HEK293T (cell line): ENCODE measurements at places on chromosomes 3 and 15.

- no peak for DNase-seq
These were observed 903 bp upstream of the ZSCAN2 start for GRCh38 chr15:84599906-84600305.

DNA sequence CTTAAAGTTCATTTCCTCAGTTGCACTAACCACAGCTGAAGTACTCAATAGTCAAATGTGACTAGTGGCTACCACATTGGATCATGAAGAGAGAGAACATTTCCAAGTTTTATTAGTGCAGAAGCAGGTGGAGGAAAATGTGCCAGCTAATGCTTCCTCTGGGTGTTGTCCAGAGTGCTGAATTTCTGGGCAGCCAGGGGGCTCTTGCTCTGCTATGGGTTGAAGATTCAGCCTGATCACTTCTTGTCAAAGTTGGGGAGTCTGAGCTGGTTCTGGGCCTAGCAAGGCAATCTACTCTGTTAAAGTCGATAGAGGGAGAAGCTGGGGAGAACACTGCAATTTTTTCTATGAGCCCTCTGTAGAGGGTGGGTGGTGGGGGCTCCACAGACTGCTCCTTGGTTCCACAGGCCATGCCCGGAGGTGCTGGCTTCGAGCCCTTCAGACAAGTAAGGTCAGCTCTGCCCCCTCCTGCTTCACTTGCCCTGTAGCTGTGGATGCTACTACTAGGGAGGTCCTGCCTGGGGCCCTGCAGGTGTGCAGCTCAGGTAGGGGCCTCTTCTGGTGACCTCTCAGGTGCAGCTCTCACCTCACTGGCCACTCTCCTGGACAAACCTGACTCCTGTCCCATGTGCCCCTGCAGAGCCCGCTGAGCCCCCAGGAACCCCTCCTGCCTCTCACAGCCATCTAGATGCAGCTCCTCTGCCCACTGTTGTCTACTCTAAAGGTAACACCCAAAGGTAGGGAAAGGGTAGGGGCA, 8.2 kb downstream of the ALG3 start:
- DNase-seq = no peak

DNA sequence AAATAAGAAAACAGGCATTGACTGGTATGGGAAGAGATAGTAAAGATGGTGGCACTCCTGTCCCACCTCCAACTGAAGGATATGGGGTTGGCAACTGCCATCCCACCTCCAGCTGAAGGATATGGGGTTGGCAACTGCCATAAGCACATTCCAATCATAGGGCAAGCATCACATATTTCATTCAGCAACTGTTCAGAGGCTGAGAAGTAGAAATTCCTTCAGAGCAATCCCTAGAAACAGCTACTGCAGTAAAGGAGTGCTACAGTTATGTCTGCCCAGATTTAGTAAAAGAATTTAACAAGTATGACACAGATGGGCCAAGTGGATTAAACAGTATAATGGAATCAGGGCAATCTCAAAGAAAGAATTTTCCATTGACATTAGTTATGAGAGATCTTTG, 156.8 kb downstream of the IMPG2 start:
- DNase-seq = no peak

GRCh38 chr3:51681453-51681852, 10.4 kb downstream of the TEX264 start:
- no peak for DNase-seq

- no peak for DNase-seq
These were observed 1.7 kb downstream of the ATR start for GRCh38 chr3:142576792-142577191.

DNA sequence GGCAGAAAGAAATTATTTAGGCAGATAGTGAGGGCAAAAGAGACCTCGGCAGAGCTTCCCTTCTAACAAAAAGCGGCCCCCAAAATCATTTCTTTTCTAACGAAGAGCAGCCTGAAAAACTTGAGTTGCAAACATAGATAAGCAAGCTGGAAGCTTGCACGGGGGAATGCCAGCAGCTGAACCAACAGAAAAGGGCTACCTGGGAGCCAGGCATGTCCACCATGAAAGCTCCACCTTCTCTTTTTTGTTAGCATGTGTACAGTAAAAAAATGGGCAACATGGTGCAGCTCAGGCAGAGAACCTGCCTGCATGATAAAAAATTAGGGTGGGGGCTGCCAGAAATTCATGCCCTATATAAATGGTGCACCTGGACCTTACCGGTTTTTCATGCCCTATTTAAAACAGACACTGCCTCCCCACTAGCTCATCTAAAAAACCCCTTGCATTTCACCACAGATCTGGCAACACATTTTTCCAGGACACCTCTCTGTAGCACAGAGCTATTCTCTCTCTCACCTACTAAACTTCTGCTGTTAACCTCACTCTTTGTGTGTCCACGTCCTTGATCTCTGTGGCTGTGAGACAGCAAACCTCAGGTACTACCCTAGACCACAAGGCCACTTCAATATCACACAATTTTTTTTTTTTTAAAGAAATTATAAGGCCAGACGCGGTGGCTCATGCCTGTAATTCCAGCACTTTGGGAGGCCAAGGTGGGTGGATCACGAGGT, 18.7 kb downstream of the SLC33A1 start:
- DNase-seq = no peak

GRCh38 chr3:72102112-72102616, 317.2 kb upstream of the PROK2 start:
- no peak for DNase-seq
